ENCODE measurements at places on chromosomes 16 and 17. TPM values are rescaled to one million over a fixed set of nuclear protein-coding genes. Genes with fewer than 3 reads are reported as not detected.

WNT3 gene
- 1.4 TPM for polyA plus RNA-seq

G6PC1 gene
- polyA plus RNA-seq: not detected

ACSM2A gene
- not detected for polyA plus RNA-seq

NPIPA3 gene
- 1.4 TPM for polyA plus RNA-seq

REXO5 gene
- polyA plus RNA-seq: 2.6 TPM

TBC1D3G gene
- not detected for polyA plus RNA-seq

TBC1D3L gene
- 4.8 TPM for polyA plus RNA-seq

TMEM88 gene
- polyA plus RNA-seq: 0.29 TPM

ALOX15B gene
- not detected for polyA plus RNA-seq

PMP22 gene
- polyA plus RNA-seq: 204 TPM

SMIM22 gene
- polyA plus RNA-seq: not detected

PRSS36 gene
- polyA plus RNA-seq: 0.24 TPM

HASPIN gene
- 1.3 TPM for polyA plus RNA-seq

HOXB1 gene
- polyA plus RNA-seq: not detected

CCR7 gene
- 0.22 TPM for polyA plus RNA-seq

ZNF597 gene
- 1.6 TPM for polyA plus RNA-seq

PRDM7 gene
- polyA plus RNA-seq: not detected

DNASE1L2 gene
- polyA plus RNA-seq: 0.19 TPM

NUP93 gene
- 51.1 TPM for polyA plus RNA-seq
